Neural crest cell (in vitro differentiated cells): ENCODE measurements at places on chromosomes 7 and 10. TPM values are rescaled to one million over a fixed set of nuclear protein-coding genes. Genes with fewer than 3 reads are reported as not detected.

Gene PLCE1
- 5.7 and 6.1 TPM in 2 replicates for total RNA-seq

Gene MRC1
- not detected in 2 replicates for total RNA-seq

Gene VIPR2
- total RNA-seq: 0.09 and 0.16 TPM in 2 replicates

Gene HOXA1
- 3.5 and 3.6 TPM in 2 replicates for total RNA-seq

Gene PDZD7
- total RNA-seq: 0.50 and 0.68 TPM in 2 replicates

Gene ZNF425
- total RNA-seq: 4.9 and 5.8 TPM in 2 replicates

Gene TEX36
- total RNA-seq: not detected in 2 replicates

Gene PRKAG2
- 11.8 and 12.5 TPM in 2 replicates for total RNA-seq

Gene EPO
- 0.23 and 0.30 TPM in 2 replicates for total RNA-seq

Gene CYP3A4
- total RNA-seq: not detected in 2 replicates

Gene NOC3L
- 24.7 and 25.7 TPM in 2 replicates for total RNA-seq

DNA sequence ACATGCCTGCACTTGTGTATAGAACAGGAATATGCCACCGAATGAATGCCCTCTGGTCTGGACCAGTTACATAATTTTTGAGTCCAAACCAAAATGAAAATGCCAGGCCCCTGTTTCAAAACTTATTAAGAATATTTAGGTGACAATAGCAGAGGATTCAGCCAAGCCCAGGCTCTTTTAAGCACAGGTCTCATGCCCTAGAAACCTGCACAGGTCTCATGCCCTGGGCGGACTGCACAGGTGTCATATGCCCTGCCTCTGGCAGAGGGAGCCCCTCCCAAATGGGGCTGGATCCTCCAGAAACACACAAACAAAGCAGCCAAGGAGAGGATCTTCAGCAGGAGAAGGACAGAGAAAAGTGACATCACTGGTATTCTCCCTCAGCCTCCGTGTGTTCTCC lies 605.4 kb upstream of the NRP1 start:
- no peak for DNase-seq

DNA sequence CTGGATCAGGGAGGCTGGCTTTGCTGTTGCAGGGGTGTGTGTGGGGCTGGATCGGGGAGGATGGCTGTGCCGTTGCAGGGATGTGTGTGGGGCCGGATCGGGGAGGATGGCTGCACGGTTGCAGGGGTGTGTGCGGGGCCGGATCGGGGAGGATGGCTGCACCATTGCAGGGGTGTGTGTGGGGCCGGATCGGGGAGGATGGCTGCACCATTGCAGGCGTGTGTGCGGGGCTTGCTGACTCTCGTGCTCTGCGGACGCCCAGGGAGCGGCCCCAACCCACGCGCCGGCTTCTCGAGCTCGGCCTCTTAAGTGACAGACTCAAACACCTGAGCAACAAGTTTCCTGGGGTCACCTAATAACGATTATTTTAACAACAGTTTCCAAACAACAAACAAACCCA lies 518.2 kb downstream of the DNAJB6 start:
- no peak for DNase-seq

DNA sequence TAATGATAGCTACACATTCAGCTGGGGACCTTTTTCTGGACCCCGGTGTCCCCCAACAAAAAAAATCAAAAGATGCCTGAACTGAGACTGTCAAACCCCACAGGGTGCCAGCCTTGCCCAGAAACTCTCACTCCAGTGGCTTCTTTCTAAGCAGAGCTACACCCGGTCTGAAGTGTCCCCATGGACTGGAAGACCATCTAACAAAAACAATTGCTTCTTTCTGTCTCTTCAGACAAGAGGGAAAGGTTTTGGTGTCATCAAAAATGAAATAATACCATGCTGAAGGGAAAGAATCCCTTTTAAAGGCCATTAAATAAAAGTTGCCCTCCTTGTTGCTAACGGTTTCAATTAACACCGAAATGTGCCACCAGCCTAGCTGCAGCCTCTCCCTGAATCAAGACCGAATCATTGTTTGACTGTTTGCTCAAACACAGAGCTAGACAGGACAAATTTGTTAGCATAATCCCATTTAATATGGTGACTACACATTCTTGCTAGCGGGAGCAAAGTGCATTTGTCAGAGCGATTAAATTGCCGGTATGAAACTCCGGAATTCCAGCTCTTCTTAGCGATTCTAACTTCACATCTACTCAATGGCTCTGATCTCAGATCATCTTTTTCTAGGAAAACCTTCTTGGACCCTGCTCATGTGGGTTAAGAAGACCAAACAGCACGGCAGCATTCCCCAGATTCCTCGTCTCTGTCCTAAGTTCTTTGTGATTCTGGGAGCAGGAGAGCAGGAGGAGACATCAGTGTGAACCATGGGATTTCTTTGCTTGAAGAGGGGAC lies 397.5 kb upstream of the PRKCQ start:
- DNase-seq: no peak

GRCh38 chr10:93921338-93921737 lies 27.6 kb downstream of the SLC35G1 start:
- DNase-seq: no peak

DNA sequence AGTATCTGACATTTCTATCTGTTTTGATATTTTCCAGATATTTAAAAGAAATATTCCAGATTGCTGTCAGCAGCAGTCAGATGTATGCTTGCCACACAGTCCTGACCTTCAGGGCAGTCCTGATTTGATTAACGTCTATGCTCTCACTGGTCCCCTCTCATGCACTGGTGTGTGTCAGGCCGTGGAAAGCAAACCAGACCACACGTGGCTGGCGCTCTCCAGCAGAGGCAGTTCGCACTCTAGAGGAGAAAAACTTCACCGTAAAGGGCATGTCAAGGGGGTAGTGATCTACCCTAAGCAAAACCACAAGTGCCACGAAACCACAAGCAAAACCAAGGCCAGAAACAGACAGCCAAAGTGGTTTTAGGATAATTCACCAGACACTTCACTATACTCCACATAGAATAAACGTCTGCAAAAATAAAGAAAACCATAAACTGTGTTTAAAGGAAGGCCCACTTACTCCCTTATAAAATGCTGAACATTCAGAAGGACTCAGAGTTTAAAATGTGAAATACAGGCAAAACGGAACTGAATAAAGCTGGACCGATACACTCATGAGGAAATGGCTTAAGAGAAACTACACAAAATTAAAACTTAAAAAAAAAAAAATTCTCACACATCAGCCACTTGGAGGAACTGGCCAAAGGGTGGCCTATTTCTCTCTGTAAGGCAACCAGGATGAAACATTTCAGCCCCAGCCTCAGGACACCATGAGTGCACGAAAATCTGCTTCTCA lies 26.4 kb downstream of the PARP12 start:
- DNase-seq: no peak

- DNase-seq: no peak
These were observed 780 bp downstream of the PLEKHA8 start for GRCh38 chr7:30028749-30029635.

DNA sequence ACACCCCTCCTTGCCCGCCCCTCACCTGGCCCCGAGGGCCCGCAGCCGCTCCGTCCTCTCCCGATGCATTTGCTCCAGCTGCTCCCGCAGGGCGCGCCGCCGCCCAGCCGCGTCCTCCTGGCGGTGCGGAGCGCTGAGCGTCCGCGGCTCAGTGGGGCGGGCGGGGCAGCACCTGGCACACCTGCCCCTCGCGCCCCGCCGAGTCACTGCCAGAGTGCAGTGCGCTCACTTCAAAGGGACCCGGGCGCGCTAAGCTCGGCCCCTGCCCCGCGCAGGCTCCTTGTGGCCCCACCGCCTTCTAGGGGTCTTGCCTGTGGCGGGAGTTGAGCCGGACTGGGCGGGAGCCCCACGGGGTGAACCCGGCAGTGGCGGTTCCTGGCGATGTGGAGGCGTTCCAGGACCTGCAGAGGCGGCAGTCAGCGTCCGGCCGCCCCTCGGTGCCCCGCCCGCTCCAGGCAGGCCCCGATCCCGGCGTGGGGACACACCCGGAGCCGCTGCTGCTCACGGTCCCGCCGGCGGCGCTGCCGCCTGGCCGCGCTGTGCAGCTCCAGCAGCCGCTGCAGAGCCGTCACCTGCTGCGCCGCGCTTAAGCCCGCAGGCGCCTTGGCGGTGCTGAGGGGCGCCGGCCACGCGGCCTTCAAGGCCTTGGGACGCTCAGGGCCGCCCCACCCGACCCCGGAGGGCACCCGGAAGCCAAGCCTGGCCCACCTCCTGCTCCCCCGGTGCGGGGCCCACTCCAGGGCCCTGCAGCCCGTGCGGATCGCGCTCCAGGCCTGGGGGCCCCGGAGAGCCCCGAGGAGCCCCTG lies 6.7 kb downstream of the ATP6V1F start:
- peak; percentile 36 for DNase-seq

DNA sequence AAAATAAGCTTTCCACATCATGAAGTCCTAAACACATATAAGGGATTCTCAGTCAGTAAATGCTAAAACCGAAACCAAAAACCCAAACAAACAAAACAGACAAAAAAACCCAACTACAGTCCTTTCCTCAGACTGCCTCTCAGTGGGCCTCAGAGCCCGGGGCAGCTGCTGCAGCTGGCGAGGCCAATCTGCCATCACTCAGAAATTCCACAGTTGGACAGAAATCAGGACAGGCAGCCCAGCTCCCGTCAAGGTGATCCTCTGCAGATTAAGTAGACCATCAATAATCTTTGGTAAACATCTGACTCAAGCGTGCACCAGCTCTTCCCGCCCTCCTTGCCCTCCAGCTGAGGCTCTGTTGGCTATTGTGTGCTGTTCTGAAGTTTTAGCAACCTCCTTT lies 142.2 kb downstream of the ATXN7L1 start:
- no peak for DNase-seq

- DNase-seq: no peak
These were observed 191.8 kb upstream of the CDCA7L start for GRCh38 chr7:22137466-22137865.

DNA sequence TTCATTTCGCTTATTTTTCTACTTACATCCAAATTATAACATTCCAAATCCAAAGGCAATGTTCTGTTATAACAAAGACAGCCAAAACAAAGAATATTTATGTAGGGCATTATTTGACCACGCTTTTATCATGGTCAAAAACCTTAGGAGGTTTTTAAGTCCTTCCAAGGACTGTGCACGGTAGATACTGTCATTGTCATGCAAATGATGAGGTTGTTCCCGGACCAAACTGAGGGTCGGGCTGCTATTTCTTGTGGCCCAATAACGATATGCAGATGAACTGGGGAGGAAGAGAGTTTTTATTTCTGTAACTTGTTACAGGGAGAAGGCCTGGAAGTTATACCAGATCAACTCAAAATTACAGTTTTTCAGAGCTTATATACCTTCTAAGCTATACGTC lies 56.6 kb upstream of the STEAP4 start:
- DNase-seq: no peak

DNA sequence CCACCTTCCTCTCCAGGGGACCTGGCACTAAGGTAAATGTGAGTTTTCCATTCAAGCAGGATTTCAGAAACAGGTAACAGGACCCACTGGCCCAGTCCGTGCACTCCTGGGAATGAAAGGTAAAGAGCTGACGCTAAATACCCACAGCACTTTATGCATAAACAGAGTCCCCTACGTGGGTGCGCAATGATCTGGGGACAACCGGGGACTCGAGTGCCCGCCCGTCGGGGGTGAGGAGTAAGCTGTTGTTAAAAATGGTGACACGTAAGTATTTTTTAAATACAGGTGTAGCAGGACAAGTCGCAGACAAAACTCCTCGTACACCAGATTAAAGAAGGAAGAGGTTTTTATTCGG lies 47.2 kb upstream of the PPP2R2D start:
- no peak for DNase-seq

DNA sequence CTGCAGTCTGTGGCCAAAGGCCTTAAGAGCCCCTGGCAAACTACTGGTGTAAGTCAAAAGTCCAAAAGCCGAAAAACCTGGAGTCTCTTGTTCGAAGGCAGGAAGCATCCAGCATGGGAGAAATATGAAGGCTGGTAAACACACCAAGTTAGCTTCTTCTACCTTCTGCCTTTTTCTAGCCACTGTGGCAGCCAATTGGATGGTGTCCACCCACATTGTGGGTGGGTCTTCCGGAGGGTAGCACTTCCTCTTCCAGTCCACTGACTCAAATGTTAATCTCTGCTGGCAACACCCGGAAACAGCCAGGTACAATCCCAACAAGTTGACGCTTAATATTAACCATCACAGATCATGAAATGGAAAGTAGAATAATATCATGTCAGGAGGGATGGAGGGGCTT lies 827.6 kb downstream of the SORCS1 start:
- DNase-seq: no peak

GRCh38 chr10:109504401-109504800 lies 418.9 kb downstream of the XPNPEP1 start:
- no peak for DNase-seq

DNA sequence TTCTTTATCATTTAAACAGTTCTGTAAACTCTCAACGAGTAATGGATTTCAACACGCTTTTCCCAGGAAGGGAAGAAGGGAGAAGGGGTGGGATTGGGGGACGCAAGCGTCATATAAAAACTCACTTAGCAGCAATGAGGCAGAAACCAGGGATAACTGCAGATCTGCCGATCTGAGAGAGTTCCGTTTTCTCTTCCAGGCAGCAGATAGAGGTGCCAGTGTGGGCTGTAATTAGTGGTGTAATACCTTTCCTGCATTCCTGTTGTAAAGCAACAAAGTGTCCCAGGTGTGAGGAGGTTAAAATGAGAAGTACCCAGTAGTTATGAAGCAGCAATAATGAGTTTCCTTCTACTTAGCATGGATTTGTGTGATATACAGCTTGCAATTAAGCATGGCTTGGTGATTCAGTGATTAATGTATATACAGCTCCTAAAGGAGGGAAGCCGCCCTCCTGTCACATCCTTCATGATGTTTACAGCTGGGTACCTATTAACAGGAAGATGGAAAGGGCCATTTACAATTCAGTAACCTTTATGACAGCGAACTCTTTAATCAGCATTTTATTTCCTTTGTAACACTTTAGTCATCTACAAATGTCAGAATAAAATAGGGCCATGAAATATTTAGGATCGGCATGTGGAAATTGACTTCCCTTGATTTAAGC lies 271.9 kb downstream of the LRMDA start:
- no peak for DNase-seq

- no peak for DNase-seq
These were observed 186.0 kb downstream of the SEMA3D start for GRCh38 chr7:85000735-85001350.

DNA sequence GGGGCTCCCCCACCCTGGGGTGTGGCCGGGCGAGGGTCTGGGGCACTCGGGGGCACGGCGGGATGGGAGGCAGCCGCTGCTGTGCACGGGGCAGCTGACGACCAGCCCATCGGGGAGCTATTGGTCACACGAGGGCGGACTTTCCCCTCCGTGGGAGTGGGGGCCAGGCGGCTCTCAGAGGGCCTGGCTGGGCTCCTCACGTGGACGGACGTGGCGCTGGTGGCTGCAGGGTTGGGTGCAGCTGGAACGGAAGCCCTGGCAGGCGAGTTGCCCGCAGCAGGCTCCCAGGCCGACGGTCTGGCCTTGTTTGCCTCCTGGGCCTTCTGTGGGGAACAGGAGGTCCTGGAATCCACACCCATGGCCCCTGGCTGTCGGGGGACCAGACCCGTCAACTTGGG lies 14.3 kb downstream of the MICALL2 start:
- DNase-seq: no peak

- DNase-seq: no peak
These were observed 518.8 kb downstream of the CNTNAP2 start for GRCh38 chr7:146635205-146636032.

- no peak for DNase-seq
These were observed 92.2 kb upstream of the LRRC4 start for GRCh38 chr7:128123291-128124037.

- DNase-seq: no peak
These were observed 145.1 kb upstream of the COL1A2 start for GRCh38 chr7:94249631-94250030.
